Amniotic stem cell (primary cell): ENCODE measurements at places on chromosomes 7 and 10.

DNA sequence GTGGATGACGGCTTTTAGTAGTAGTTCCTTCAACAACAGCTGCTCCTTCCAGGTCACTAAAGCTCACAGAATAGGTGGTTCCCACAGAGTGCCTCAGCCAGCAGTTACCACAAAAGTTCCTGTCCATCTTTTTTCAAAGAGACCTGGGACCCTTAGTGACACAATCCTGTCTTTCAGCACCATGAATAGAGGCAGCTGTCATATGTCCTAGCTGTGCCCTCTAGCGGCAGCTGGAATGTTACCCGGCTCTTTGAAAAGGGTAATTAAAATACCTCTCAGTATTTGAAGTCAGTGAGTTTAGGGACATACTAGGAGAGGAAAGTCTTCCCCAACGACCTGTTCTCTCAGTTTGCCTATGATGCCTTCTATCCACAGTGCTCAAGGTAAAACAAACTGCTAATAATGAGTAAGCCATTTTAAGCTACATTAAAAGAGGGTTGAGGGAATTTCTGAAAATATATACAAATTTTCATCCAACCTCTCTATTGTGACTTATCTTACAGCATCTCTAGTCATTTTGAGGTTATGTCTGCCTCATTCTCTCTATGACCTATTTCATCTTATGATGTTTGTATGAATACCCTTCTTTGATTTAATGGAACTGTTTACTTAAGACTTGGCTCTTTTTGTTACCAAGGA, 290.8 kb downstream of the NXPH1 start:
- DNase-seq, result no peak

DNA sequence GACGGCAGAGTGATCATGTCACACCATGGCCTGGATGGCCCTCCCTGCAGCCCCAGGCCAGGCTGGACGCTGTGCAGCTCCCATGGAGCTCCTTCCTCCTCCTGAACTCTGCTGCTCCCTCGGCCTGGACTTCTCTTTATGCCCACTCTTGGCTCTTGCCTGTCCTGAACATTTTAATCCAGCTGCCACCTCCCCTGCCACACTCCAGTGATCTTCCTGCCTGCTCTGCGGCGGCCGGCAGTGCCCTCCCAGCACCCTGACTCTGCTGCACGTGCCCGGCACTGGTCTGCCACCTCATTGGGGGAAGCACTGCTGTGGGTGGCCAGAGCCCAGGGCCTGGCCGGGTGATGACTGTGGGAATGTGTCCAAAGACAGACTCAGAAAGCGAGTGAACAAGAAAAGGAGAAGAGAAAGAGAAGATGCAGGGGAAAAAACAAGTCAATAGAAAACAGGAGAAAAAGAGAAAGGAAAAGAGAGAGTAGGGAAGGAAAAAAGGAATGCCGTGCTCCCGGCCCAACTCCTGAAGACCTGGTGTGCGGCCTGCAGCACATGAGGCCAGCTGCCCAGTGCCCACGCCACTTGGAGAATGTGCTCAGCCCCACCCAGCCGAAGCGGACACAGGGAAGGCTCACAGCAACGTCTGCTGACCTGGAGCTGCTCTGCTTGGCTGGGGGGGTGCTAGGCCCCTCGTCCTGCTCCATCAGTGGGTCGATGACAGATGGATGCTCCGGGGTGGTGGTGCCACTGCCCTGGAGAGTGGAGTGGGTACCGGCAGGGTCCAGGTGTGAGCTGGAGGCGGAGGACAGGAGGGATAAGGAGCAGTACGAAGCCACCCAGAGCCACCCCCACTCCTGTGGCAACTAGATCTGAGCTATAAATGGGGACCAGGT, 115.9 kb downstream of the DLG5 start:
- DNase-seq, result no peak

DNA sequence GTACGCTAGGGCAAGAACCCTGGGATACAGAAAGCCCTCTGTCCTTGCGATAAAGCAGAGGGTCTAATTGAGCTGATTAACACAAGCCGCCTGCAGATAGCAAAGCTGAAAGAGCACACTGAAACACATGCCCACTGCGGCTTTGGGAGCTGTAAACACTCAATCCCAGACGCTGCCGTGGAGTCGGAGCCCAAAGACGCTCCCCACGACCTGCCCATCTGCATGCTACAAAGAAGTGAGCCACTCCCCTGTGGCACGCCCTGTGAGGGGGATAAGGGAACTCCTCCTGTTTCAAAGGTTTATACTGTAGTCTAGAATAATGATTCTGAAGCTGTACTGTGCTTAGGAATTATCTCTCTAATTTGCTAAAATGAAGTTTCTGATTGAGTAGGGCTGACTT, 985.6 kb upstream of the GHITM start:
- no peak for DNase-seq

- DNase-seq, result no peak
Measured at GRCh38 chr10:112711366-112711765, 238.7 kb upstream of the TCF7L2 start.

GRCh38 chr7:117564080-117564479, 84.3 kb downstream of the CFTR start:
- no peak for DNase-seq

GRCh38 chr7:115549910-115550309, 480.7 kb downstream of the TFEC start:
- no peak for DNase-seq

DNA sequence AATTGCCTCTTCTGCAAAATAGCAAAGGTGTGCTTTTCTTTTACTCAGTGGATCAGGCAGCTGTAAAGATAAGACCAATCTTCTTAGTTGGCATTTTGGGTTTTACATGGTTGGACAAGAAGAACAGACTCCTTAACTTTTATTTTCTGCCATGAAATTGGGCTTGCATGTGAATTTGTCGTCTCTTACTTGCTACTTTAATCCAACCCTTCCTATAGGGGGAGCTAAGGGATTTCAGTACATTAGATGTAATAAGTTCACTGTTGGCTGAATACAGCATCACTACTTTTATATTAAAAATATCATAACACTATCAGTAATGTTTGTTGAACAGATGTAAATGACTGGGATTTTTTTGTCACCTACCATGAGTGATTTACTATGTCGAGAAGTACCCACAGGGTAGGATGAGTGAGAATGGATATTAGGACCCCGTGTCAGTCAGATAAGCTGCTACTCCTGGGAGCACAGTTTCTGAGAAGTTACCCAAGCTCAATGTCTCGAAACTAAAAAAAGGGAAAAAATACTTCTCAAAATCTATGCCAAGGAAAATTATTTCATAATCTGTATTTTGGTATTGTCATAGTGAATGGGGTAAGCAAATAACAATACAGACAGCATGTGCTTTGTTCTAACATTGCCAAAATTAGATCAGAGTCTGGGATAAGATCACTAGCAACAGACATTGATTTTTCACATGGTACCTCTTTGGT, 127.4 kb upstream of the AGR3 start:
- DNase-seq, result no peak

DNA sequence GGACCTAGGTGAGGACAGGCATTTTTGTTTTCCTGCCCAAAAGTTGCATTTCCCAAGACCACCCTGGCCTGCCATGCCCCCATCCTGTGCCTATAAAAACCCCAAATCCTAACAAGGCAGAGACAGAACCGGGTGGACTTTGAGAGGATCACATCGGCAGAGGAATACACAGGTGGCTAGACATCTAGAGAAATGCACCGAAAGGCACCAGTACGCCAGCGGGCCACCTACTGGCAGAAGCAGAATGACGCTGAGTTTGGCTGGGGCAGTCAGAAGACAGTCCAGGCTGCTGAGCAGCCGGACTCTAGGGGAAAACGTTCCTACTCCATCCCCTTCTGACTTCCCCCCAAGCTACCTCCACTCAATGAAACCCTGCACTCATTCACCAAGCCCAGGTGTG, 2.8 kb downstream of the AKR1C4 start:
- no peak for DNase-seq

GRCh38 chr10:124283215-124283948, 135.3 kb downstream of the OAT start:
- no peak for DNase-seq
